ENCODE measurements at places on chromosomes 12 and 14.

- no peak for DNase-seq
Observed at GRCh38 chr12:49825971-49826421, 2.2 kb downstream of the NCKAP5L start.

GRCh38 chr14:105412771-105413543, 6.7 kb upstream of the MTA1 start:
- DNase-seq = no peak

DNA sequence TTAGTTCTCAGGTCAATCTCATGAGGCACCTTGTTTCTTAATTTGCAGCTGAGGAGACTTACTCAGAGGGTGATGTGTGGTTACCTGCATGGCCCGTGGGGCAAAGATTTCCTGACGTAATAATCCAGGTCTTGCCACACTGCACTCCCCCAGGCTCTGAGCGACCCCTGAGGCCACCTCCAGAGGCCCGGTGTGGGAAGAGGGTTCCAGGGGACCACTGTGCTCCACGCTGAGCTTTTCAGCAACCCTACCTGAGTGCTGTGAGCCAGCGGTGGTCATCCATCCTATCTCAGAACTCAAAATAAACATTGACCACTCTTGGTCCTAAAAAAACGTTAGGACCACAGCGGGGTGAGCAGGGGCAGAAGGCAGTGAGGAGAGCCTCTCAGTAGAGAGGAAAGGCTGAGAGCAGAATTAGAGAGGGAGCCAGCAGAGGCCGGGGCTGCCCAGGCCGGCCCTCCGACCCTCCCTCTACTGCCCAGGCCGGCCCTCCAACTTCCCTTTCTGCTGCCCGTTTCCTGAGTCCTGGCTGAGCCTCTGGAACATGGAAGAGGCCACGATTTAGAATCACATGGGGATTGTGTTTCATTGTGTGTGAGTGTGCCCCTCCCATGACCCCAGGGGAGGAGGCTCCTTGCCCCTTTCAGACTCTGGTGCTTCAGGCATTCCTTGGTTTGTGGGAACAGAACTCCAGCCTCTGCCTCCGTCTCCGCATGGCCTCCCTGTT, 188.2 kb upstream of the DIO3 start:
- DNase-seq = no peak

DNA sequence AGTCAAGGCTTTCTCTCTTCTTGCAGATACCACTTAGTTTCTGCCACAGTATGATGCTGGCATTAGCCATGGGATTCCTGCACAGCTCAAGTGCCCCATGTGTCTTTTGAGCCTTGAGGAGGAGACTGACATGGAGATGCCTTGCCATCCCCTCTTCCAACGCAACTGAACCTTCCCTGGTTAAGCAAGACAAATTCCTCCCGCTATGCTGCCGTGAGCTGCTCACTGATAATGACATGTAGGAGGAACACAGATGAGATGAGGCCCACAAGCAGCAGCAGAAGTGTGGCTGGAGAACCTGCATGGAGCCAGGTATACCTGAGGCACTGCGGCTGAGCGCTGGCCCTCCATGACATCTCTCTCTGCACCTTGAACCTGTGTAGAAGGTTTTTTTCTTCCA, 15.4 kb upstream of the PPP1R1A start:
- DNase-seq = no peak

- peak; percentile 6 for DNase-seq
Observed at GRCh38 chr12:121441555-121441954, 41.6 kb downstream of the RNF34 start.

- DNase-seq = peak; percentile 35
Observed at GRCh38 chr14:90696720-90697119, 119.5 kb downstream of the TTC7B start.

DNA sequence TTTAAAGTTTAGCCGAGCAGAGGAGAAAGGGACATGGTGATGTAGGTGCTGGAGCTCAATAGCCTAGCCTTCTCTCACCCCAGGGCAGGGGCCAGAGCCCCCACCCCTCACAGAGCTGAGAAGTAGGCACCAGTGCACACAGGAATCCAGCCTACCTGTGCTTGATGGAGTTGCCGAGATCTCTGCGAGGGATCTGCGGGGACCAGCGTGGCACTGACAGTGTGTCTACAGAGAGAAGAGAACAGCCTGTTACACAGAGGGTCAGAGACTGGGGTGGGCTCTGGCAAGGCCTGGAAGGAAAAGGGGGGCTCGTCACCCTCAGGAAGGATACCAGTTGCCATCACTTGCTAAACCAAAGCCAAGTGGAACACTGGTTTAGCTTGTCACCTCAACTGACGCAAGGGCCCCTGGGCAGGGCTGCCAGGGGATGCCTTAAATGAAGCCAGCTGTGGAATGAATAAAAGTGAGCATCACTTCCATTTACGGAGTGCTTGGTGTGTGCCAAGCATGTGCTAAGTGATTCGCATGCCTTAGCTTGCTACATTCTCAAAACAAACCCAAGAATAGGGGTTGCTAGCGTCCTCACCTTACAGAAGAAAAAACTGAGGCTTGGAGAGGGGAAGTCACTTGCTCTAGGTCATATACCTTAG, 220.8 kb upstream of the NOS1 start:
- DNase-seq = no peak

DNA sequence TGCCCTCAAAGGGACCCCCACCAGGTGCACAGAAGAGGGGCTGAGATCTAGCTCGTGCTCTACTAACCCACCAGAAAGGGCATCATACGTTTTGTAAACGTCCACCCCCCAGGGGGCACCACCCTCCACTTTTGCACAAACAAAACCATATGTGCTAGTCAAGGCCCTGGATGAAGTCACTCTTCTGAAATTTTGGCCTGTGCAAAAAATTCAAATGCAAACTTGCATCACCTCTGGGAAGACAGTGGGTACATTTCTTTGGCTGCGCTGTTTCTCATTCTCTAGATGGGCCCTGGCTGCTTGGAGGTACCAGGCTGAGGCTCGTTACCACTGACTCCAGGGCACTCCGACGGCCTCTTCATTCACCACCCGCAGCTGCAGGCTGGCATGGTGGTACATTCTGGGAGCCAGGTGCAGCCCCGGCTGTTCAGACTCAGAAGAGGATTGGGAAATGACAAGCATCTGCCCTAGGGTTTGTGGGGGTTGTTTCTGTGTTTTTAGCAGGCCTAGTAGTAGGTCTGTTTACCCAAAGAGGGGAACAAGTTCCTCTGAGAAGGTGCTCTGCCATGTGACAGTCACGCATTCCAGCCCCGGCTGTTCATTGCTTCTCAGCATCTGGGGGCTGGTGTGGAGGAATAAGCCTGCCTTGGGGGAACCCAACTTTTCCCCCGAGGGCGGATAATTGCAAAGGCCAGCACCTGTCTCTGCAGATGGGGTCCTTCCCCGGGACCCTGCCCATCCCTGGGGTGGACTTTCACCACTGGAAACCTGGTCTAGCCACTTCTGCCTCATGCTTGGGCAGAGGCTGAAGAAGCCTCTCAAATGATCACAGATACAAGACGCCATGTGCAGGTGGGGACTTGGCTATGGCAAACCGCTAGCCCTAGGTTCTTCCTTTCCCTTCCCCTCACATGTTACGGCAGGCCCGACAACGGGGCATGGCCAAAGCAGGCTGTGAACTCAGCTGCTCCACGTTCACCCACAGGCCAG, 147.6 kb downstream of the DPF3 start:
- no peak for DNase-seq

DNA sequence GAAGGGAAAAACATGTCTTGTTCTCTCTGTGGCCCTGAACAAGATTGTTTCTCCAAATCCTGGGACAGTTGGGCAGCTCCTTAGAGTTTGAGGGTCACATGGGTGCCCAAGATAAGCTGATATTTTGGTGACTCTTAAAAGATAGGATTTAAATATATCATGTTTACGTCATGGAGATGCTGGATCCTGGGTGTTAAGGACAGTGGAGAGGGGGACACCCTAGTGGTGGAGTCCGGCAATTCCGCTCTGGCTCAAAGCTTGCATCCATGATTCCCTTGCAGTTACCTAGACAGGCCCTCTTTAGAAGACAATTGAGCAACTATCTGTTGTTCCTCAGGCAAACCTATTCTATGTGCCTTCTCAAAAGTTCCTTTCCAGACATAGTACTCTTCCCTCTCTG, 101.8 kb downstream of the CMKLR1 start:
- peak; percentile 11 for DNase-seq

DNA sequence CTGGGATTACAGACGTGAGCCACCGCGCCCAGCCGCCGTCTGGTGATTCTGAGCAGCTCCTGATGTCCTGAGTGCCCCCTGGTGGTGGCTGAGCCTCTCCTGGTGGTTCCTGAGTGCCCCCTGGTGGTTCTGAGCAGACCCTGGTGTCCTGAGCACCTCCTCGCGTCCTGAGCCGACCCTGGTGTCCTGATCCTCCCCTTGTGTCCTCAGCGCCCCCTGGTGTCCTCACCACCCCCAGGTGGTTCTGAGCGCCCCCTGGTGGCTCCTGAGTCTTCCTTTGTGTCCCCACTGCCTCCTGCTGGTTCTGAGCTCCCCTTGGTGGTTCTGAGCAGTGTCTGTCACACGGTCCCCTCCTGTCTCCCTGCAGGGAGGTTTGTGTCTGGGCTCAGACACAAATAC, 1304.9 kb downstream of the TMEM121 start:
- peak; percentile 45 for DNase-seq

- DNase-seq = no peak
Observed at GRCh38 chr12:13082861-13083260, 20.6 kb downstream of the GSG1 start.

DNA sequence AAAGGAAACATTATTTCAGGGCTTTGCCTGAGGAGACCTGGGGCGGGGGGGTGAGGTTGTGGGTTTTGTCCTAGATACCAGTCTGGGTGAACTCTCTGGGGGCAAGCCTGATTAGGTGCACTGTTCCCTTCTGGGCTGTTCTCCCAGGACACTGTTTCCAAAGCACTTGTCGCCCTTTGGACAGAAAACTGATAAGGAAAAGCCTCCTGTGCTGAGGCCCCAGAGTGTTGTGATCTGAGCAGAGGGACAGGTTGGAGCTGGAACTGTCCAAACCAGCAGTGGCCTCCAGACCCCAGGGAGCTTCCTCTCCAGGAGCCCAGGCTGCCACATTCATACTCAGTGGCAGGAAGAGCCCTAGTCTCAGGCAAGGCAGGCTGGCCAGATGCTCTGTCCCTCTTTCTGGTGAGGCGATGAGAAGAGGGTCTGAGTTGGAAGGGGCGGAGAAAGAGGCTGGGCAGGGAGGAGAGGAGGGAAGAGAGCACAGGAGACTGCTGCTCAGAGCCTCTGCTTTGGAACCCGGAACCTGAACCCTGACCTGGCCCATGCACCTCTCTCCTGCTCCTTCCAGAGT, 1.9 kb downstream of the GALNT16 start:
- no peak for DNase-seq

GRCh38 chr12:11884706-11885105, 186.0 kb upstream of the BCL2L14 start:
- no peak for DNase-seq

DNA sequence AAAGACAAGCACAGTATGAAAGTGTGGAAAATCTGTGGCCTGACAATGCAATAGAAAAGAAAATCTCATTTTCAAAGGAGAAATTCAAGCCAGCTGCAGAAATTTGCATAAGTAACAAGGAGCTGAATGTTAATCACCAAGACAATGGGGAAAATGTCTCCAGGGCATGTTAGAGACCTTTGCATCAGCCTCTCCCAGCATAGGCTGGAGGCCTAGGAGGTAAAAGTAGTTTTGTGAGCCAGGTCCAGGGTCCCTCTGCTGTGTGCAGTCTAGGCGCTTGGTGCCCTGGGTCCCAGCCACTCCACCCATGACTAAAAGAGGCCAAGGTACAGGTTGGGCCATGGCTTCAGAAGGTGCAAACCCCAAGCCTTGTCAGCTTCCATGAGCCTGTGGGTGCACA, 58.3 kb downstream of the TESPA1 start:
- DNase-seq = no peak

DNA sequence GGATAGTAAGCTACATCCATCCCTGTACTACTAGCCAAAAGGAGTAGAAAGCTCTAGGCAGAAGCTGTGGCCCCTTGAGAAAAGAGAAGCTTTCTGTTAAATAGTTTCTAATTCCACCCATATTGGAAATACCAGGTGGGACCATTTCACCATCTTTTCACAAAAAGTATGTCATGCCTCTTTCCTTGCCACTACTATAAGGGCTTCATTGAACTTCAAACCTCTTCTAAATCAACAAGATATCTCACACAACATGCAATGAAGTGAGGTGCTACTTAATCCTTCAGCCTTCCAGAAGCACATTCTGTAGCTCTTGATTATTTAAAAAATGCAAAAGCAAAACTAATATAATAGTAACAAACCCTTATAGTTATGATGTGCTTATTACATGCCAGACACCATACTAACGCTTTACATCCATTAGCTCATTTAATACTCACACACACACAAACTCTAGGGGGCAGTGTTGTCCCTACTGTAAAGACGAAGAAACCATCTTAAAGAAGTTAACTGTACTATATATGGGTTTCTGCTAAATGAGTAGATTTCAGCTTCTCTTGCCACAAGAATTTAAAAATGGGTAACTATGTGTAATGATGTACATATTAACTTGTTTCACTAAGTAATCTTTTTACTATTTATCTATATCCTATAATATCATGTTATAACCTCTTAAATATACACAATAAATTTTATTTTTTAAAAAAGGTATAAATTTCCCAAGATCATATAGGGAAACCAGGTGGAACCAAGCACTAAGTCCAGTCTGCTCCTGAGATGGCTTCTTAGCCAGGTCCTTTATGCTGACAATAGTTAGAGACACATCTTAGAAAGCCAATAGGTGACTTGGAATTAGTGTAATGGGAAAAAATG, 124.4 kb downstream of the RPS29 start:
- peak; percentile 80 for DNase-seq

DNA sequence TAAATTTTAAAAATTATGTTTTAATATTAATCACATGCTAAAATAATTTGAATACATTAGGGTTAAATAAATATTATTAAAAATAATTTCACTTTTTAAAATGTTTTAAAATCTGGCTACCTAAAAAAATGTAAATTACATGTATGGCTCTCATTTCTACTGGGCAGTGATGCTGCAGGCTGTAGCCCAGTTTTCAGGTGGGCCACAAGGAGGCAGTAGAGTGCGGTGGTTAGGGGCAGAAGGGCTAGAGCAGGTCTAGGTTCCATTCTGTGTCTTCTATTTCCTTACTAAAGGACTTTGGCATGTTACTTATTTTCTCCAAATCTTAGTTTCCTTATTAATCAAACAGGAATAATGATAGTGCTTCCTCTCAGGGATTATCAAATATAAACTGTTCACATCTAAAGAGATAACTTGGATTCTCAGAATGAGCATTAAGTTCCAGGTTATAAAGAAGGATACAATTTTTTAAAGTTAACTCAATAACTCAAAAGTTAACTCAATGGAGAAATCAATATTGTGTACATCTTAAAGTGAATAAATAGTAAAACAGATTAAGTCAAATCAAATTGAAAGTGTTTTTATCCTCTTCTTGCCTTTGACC, 54.9 kb upstream of the OVCH1 start:
- DNase-seq = peak; percentile 80

GRCh38 chr12:113405694-113406093, 2.0 kb upstream of the SDS start:
- DNase-seq = no peak
